ENCODE measurements at places on chromosomes 4 and X.

GRCh38 chr4:83259586-83259985 lies 25.0 kb downstream of the COQ2 start:
- no peak for DNase-seq

DNA sequence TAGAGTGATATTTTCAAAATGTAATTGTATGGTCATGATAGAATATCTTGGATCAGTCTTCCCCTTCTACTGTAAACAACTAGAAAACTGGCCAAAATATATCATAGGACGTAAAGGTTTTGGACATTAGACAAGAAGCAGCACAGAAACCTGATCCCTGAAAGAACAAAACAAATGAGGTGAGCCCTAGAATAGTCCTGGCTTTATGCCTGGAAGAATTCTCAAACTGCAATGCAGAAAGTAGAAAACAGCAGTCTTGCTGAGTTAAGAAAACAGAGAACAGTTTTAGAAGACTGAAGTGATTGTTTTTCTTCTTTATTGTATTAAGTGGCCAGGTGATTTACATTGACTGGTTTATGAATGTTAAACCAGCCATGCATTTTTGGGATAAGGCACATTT lies 19.5 kb downstream of the NSUN7 start:
- no peak for DNase-seq

GRCh38 chr4:128776794-128777216 lies 32.7 kb upstream of the JADE1 start:
- peak; percentile 77 for DNase-seq

DNA sequence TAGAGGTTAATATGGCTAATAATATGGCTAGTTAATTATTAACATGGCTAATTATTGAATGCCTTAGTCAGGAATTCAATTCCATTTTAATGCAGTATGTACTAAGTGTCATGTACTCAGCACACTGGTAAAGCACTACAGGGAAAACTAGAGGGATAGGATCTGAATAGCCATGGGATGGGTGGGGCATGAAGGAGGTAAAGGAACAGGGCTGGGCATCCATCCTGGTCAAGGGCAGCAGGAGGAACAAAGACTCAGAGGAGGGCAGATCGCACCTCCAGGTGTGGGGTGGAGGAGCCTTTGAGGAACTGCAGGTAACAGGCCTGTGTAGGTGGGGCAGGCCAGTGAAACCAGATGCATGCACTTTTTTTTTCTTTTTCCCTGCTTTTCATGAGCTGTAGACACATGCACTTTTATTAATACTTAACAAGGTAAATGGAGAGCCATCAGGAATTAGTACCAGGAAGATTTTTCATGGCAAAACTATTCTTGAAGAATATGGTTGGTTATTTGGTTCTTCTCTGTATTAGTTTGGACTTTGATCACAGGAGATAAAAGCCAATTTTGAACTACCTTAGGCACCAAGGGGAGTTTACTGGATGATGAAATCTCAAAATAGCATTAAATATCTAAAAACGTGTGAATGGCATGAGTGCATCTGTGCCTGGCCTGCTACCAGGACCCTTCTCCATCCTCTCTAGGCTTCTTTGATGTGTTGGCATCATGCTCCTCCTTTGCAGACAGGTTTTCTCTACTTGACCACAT lies 88.3 kb downstream of the CC2D2A start:
- no peak for DNase-seq

GRCh38 chr4:67762086-67762485 lies 7.9 kb upstream of the GNRHR start:
- no peak for DNase-seq

DNA sequence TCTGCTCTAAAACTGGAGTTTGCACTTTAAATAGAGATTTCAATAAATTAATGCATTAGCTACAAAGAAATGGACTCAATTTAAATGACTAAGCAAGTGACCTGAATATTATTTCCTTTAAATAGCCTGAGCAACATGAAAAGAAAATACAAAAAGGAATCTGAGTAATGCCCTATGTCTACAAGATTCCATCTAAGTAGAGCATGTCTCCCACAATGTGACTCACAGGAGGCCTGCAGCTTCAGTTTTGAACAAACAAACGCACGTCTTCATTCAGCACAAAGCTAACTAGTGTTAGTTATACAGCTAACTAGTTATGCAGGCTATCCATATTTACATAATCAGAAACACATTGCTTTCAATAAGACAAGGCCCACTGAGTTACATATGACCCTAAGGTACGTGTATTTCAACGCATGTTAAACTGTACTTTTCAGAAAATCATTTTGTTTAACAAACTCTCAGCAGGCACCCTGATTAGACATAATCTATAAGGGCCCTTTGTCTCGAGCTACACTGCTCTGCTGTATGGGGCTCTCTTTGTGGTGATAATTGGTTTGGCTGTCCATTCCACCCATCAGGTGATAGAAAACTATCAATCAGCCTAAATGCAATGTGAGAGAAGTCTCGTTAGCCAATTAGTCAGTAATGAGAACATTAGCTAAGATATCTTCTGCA lies 116.5 kb downstream of the MAML3 start:
- DNase-seq, result no peak

- no peak for DNase-seq
These were observed 236.2 kb downstream of the EVC2 start for GRCh38 chr4:5472160-5472591.

- no peak for DNase-seq
These were observed 893 bp upstream of the HOPX start for GRCh38 chr4:56681853-56682525.

DNA sequence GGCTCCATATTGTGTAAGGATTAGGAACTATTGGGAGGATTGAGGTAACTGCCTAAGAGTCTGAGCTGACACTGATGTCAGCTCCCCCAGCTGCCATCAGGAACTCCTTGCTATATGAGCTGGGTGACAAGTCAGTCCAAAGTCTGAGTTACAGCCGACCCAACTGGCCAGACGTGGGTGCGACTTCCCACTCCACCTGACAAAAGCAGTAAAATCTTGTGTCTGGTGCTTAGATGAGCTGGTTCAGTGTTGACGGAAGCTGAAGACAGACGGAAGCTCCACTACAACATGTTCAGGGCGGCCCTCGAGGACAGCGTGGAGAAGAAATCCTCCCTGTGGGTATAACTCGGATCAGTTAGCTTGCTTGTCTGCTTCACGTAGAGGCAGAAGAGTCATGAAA lies 22.8 kb upstream of the NAT8L start:
- no peak for DNase-seq

GRCh38 chr4:183816882-183817509 lies 88.1 kb upstream of the STOX2 start:
- DNase-seq, result no peak

GRCh38 chrX:123310112-123310511 lies 126.0 kb downstream of the GRIA3 start:
- DNase-seq, result no peak

- peak; percentile 25 for DNase-seq
These were observed 28.7 kb downstream of the RAB28 start for GRCh38 chr4:13455411-13455810.

DNA sequence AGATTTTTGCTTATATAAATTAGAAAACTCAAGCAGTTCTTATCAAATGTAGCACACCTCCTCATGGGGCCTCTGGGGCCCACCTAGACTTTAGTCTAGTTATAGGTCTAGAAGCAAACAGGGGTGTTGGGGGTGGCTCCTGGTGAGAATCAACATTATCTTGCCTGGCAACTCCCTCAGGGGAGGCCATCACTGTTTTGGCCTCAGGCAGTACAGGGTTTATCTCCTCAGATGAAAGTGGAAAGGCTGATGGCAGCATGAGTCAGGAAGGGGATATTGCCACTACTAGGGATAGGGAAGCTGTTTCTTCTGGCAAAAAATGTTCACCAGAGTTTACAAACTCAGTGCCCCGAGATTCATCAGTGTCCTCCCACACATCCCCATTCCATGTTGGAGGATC lies 232.4 kb upstream of the BMP3 start:
- DNase-seq, result no peak

DNA sequence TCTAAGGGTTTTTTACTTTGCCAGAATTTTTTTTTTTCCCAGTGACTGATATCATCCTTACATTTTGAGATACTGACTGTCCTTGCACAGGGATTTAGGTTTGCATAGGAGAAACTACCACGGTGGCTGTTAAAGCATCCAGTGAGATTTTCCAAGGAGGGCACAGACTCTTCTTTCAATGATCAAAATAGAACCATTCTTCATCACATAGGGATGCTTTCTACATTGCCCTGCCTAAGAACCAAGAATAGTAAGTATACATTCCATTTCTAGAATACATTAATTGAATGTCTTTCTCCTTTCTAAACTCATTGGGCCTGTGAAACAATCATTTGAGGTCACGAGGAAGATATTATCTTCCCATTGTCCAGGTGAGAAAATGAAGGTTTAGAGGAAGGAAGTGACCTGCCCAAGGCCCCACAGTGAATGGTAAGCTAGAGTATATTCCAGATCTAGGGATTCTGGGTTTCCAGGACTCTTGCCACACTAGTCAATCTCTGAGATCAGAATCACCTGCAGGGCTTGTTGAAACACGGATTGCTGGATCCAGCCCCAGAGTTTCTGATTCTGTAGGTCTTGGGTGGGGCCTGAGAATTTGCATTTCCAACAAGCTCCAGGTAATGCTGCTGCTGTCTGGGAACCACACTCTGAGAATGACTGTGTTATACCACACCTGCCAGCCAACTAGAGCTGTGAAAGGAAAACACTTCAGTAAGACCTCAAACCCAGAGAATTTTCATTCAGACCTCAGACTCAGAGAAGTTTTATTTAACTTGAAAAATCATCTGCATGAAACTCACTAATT lies 17.7 kb upstream of the TMEM154 start:
- DNase-seq, result no peak

DNA sequence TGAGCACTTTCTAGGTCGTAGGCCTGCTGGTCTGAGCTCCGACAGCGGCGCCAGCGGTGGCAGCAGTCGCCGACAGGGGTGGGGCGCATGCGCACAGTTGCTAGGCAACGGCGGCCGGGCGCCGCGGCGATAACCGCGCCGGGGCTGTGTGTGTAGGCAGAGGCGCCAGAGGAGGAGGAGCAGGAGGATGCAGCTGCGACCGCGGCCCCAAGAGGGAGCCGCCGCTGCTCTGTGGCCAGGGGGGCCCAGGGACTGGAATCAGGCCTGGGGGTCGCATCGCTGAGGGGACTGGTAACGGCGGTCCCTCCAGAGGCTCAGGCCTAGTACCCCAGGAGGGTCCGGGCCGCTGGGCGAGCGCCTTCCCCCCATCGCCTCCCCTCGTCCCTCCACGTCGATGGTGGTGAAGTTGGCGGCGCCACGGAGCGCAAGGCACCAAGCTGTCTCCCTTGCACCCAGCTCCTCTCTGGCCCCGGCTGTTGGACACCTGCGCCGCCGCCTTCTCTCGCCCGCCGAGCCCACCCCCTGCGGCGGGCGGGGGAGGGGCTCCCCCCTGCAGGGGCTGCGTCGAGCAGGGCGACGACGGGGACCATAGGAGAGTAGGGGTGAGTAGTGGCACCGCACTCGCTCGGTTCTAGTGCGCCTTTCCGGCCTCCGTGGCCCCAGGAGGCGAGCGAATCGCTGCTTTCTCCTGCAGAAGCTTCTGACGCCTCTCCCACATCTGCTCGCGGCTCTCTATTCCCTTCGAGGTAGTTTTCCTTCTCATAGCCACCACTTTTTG lies 58.6 kb upstream of the ZC4H2 start:
- peak; percentile 79 for DNase-seq

- DNase-seq, result no peak
These were observed 886.4 kb upstream of the ADGRL3 start for GRCh38 chr4:60313611-60314178.

- no peak for DNase-seq
These were observed 975.8 kb downstream of the C4orf33 start for GRCh38 chr4:130071746-130072145.

GRCh38 chrX:69555481-69556041 lies 51.4 kb downstream of the NALF2 start:
- DNase-seq, result peak; percentile 60

DNA sequence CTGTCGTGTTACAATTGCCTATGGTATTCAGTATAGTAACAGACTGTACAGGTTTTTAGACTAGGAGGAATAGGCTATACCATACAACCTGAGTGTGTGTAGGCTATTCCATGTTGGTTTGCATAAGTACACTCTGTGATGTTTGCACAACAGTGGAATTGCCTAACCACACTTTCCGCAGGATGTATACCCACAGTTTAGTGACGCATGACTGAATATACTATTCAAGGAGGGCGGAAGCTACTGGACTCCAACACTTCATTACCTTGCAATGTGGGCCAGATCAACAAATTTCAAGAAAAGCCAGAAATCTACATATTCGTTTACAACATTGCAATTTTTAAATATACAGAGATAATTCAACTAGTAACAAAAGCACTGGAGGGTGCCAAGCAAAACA lies 317.2 kb downstream of the PDGFC start:
- no peak for DNase-seq

- DNase-seq, result no peak
These were observed 685 bp downstream of the RAB9B start for GRCh38 chrX:103831342-103831802.

- no peak for DNase-seq
These were observed 31.5 kb downstream of the F8 start for GRCh38 chrX:154991039-154991438.

DNA sequence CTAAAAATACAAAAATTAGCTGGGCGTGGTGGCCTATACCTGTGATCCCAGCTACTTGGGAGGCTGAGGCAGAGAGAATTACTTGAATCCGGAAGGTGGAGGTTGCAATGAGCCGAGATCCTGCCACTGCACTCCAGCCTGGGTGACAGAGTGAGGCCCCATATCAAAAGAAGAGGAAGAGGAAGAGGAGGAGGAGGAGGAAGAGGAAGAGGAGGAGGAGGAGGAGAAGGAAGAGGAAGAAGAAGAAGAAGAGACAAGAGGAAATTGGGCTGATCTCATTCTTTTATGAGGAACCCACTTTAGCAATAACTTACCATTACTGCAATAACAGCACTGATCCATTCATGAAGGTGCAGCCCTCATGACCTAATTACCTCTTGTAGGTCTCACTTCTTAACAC lies 138.9 kb upstream of the GIMD1 start:
- no peak for DNase-seq

- no peak for DNase-seq
These were observed 1.9 kb downstream of the TLR7 start for GRCh38 chrX:12868747-12869146.

DNA sequence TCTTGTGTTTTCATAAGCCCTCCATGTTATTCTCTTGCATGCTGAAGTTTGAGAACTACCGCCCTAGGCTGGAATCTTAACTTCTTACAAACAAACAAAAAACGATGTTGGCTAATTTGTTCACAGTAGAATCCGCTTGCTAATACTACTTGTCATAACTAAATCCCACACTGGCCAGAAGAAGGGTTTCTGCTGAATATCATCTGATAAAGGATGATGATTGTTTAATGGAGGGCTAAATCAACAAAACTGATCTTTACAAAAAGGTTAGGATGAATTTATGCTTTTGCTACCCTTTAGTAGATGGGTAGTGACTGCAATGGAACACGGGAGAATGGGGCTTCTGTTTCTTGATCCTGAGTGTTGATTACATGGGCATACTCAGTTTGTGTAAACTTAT lies 42.3 kb downstream of the SPATA4 start:
- DNase-seq, result no peak

GRCh38 chr4:75065909-75066308 lies 133.0 kb downstream of the PARM1 start:
- DNase-seq, result no peak

DNA sequence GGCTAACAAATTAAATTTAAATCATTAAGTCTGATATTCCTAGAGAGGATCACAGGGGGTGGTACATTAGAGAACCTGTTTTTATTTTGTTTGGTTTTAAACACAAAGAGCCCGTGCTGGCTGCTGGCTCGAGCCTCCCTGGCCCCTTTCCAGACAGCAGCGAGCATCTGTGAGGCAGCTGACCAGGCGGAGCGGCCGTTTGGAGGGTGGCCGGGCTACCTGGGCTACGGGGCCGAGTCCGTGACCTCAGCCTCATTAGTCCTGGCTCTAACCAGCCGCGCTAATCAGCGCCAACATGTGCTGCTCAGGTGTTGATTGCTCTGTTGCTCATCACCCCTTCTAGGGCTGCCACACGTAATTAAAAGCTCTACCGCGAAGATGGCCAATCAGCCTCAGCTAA lies 35.3 kb downstream of the DCTD start:
- DNase-seq, result peak; percentile 70

Measured in Right ventricle myocardium inferior (tissue), 1 donor.